ENCODE measurements at places on chromosomes 3 and 15.

GRCh38 chr3:3799173-3800079, at the start of gene LRRN1:
Gene LRRN1 (plus strand): TSS chr3:3799431. CDS start chr3:3844642, 45,211 bp downstream.
- peak; percentile 80 for DNase-seq

DNA sequence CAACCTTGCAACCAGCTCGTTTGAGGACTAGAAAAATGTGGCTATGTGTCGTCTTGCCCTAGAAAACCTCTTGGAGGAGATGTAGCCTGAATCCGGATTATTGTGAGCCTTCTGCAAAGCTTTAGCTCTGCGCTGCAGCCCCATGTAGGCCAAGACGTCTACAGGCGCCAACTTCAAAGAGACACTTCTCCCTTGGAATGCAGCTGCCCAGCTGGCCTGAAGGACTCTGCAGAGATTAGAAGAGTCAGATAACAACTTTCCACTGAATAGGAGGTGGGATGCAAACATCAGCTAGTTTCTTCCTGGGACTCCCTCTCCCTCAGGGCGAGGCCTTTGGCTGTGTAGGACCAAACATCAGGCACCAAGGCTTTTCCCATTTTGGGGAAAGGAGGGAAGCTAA, 356.5 kb upstream of the IL12A start:
- no peak for DNase-seq

- DNase-seq = no peak
These were observed 357.1 kb upstream of the CFAP20DC start for GRCh38 chr3:59406943-59407342.

- no peak for DNase-seq
These were observed 546.4 kb upstream of the ZNF385D start for GRCh38 chr3:22297436-22297835.

GRCh38 chr3:184582646-184583577, 21.3 kb downstream of the EPHB3 start:
- DNase-seq = no peak

DNA sequence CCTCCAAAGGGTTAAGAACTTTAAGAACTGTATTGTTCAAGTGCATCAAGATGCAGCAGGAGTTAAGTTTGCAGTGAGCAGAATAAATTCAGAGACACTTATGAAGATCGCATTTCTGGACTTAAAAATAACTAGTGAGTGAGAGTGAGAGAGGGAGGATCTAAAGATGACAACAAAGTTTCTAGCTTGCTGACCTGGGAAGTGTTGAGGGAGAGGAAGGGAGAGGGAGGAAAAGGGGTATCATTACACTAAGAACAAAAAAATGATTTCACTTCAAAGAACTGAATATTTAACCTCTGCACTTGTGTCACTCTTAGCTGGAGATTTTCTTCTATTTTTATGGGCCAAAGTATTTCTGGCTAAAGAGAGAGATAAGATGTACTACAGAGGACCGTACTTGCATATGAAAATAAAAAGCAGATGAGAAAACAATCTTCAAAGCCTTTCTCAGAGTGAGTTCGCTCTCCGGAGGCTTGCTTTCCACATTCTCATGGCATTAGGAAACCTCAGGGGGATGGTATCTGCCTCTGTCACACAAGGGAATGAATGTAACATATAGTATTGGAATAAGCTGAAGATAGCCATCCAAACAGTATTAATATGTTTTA, 91.4 kb upstream of the TJP1 start:
- DNase-seq = no peak

DNA sequence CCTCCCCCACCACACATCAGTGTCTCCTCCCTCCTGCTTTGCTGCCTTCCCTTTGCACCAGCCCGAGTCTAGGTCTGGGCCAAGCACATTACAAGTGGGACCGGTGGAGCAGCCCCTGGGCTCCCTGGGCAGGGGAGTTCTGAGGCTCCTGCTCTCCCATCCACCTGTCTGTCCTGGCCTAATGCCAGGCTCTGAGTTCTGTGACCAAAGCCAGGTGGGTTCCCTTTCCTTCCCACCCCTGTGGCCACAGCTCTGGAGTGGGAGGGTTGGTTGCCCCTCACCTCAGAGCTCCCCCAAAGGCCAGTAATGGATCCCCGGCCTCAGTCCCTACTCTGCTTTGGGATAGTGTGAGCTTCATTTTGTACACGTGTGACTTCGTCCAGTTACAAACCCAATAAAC, 2.3 kb upstream of the ABCF3 start:
- no peak for DNase-seq

GRCh38 chr3:50324351-50325112, 2.0 kb upstream of the HYAL2 start:
- DNase-seq = no peak

DNA sequence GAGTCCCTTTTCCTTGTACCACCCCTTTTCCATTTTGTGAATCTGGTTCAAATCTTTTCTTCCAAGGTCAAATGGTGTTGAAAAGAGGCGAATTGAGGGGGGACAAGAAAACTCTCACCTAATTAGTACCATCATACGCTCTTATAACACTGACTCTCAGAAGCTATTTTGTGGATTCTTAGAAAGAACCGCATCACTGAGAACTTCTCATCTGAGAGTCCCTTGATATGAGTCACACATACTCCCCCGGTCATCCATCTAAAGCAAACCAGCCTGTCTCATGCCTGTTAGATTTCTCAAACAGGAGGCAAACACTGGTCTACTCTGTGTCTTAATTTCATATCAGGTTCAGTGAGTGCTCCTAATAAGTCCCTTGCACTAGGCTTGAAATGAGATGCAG, 76.5 kb upstream of the SPRED1 start:
- no peak for DNase-seq

- no peak for DNase-seq
These were observed 283.3 kb upstream of the GRM7 start for GRCh38 chr3:6577584-6577983.

DNA sequence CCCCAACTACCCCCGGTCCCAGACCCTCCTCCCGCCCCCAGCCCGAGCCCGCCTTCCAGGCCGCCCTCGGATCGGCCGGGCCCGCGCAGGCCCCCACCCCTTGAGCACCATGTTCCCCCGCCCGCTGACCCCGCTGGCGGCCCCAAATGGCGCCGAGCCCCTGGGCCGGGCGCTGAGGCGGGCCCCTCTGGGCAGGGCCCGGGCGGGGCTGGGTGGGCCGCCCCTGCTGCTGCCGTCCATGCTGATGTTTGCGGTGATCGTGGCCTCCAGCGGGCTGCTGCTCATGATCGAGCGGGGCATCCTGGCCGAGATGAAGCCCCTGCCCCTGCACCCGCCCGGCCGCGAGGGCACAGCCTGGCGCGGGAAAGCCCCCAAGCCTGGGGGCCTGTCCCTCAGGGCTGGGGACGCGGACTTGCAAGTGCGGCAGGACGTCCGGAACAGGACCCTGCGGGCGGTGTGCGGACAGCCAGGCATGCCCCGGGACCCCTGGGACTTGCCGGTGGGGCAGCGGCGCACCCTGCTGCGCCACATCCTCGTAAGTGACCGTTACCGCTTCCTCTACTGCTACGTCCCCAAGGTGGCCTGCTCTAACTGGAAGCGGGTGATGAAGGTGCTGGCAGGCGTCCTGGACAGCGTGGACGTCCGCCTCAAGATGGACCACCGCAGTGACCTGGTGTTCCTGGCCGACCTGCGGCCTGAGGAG, 472 bp downstream of the CHST14 start:
- DNase-seq = peak; percentile 51

DNA sequence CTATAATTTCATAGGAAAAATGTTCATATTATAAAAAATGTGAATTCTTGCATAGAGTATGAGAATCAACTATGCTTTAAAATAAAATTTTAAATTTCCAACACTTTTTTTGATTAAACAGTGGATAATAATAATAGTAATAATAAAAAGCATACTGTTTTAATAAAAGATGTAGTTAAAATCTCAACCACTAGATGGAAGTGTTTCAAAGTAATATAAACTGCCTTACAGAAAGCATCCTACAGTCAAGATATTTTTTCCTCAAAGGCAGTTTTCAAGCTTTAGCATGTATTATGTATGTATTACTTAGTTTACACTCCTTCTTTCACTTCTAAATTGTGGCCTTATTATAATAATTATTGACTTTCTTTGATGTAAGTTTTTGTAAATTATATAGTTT, 217.5 kb downstream of the CHL1 start:
- DNase-seq = no peak

All from mesothelial cell of epicardium (in vitro differentiated cells).